Choroid plexus epithelial cell (primary cell): ENCODE measurements at places on chromosomes 7 and 10.

- DNase-seq = no peak
Measured at GRCh38 chr7:39091774-39092173, 114.1 kb downstream of the POU6F2 start.

DNA sequence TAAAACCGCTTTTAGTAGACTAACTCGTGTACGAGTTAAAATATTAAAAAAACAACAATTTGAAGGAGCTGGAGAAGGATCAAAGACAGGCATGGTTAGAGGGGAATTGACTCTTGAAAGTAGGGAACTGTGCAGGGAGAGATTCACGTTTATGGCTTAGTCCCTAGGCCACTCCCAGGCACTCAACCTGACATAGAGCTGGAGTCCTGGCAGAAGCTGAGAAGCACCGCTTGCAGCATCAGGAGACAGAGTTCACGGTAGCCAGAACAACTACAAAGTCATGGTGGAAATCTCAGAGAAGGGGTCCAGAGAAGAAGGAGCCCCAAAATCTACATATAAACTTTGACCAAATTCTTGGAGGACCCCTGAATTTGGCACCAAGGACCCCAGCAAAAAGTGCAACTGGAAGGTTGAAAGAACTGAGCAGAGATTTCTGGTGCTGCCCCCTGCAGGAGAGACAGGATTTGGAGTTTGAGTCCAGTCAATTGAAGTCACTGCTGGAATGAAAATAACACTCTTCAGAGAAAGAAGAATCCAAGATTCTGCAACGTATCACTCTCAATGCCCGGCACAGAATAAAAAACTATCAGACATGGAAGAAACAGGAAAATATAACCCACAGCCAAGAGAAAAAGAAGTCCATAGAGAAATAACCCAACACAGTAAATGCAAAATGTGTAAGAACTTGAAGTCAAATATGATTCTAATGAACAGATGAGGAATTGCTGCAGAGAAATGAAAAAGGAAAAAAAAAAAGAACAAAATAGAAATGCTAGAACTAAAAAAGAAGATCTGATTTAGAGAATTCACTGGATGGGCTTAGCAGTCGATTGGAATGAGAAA lies 493.3 kb upstream of the PODXL start:
- peak; percentile 56 for DNase-seq

DNA sequence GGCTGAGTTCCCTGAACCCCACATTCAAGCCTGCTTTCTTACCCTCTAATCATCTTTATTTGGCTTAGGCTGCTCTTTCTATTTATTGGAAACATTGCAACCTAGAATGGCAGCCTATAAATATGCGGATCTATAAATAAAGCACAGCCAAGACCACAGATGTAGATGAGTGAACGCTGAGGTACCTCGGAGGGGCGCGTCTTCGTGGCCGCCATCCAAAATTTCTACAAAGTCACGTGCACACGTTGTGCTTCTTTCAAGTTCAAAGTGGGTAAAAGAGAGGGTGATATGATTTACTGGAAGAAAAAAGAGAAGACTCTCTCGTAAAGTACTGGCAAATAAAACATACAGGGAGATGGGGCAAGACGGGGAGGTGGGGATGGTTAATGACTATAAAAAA lies 132.6 kb upstream of the RSU1 start:
- no peak for DNase-seq

DNA sequence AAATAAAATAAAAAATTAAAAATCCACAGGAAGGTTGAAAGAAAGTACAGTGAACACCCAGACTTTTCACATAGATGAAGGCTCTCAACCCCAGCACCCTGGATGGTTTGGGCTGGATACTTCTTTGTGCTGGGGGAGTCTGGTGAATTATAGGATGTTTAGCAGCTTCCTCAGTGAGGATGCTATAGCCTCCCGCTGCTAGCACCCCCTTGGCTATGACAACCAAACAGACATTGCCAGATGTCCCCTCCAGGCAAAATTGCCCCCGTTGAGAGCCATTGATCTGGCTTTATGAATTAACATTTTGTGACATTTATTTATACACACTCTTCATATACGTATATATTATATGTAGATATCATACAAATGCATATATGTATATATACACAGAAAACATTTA lies 21.6 kb downstream of the SMKR1 start:
- no peak for DNase-seq

- no peak for DNase-seq
Measured at GRCh38 chr7:82291931-82292330, 151.6 kb downstream of the CACNA2D1 start.

GRCh38 chr7:2792856-2793487 lies 51.1 kb downstream of the GNA12 start:
- DNase-seq = no peak

- DNase-seq = no peak
Measured at GRCh38 chr10:126463286-126463685, 75.0 kb upstream of the ADAM12 start.

DNA sequence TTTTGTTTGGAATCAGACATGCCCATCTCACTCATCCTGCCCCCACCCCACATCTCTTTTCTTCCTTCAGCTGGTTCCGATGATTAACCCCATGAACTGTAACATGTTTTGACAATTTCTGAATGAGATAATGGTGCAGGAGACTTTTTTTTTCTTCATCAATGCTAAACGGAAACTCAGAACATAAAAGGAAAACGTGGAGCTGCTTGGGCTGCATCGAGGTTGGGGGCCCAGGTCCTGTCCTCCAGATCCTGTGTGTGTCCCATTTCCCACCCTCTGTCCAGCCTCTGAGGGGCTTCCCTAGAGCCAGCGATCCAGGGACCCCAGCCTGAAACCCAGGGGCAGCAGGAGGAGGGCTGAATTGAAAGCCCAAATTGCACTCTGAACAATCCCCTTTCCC lies 263.8 kb upstream of the GRB10 start:
- DNase-seq = no peak

DNA sequence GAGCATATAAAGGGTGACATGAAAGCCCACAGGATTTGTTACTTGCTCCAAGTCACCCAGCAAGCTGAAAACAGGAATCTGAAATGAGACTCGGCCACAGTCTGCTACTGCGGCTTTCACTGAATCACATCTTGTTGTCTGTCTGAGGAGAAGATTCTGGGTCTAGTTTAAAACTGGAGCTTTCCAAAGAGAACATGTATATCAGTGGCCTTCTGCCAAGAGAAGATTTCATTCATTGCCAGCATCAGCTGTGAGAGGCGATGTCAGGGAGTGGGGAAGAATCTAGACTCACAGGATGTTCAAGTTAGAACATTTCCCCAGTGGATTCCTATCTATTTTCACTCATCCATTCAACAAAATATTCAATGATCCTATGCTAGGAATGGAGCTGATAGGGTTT lies 122.8 kb downstream of the GALNT17 start:
- no peak for DNase-seq

- DNase-seq = no peak
Measured at GRCh38 chr10:48231699-48232315, 42.7 kb downstream of the FRMPD2 start.

DNA sequence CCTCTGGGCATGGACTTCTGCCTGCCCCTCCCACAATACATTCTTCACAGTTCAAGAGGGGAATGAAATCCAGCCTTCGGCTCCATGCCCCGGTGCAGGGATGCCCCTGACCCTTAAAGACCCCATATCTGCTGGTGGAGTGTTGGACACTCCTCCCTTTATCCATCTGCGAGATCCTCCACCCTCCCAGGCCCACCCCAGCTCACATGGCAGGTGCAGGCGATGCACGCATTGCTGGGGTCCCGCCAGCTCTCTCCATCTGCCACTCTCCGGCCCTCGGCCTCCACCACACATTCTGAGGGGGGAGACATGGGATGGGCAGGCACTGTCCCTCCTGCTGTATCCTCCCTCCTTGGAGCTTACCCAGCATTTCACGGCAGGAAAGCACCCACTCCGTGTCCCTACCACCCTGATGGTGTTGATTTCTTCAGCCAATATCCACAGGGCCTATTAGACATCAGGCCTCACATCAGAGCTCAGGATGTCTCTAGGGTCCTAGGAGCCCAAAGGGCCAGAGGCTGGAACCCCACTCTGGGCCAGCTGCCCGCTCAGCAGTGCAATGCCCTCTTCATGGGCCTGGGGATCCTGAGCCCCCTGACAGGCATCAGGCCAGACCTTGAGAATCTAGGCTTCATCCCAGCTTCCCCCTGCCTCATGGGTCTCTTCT lies 18.3 kb downstream of the ATP6V1F start:
- DNase-seq = no peak

DNA sequence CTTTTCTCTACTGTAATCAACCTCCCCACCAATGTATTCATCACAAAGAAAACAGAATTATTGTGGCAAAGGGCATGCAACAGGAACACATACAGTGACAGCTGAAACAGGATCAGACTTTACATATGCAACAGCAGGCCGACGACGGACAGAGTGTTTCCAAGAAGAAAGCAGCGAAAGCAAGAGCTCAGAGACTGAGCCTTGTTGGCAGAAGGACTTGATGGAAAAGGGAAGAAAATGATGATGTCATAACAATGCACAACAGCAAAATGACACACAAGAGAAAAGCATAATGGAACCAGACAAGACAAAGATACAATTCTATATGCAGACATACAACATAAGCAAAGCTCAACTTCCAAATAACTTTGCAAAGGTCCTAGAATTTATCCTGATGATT lies 106.5 kb downstream of the ARHGAP12 start:
- no peak for DNase-seq

- DNase-seq = peak; percentile 82
Measured at GRCh38 chr10:114412907-114413797, 8.8 kb upstream of the AFAP1L2 start.

DNA sequence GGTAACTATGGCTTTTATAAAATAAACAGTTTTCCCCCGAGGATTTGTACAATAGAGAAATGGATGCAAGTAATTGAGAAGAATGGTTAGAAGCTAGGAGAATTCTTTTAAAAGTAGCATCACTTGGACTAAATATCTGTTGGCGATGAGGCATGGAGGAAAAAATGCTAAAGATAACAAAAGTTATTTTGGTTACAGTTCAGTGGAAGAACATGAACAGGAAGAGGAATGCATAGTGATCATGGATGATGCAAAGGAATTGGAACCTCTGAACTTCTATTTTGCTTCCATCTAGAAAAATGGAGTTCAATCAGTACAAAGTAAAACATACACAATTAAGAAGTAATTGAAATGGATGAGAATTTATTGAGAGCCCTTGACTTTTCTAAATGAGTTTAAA lies 32.9 kb downstream of the ENTPD1 start:
- peak; percentile 91 for DNase-seq

GRCh38 chr10:14036233-14036632 lies 294.5 kb downstream of the FRMD4A start:
- DNase-seq = peak; percentile 17

GRCh38 chr10:129949891-129950291 lies 14.2 kb downstream of the EBF3 start:
- peak; percentile 69 for DNase-seq

- DNase-seq = no peak
Measured at GRCh38 chr7:84149573-84149972, 45.0 kb downstream of the SEMA3A start.

DNA sequence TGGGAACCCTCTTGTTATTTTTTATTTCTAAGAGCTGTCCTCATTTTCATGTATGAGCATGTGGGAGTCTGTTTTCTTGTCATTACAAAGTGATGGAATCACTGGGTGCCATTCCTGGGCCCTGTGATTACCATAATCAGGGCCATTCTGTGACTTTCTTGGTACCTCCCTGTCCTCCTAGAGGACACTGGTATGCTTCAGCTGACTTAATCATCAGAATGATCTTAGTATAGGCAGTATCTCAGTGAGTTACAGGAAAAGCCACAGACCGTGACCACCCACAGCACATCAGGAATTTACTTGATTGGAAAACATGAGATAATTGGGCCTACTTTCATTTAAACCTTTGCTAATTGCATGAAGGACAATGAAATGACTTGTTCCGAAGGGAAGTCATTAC lies 7.2 kb downstream of the NOM1 start:
- DNase-seq = no peak

GRCh38 chr7:30888747-30889146 lies 22.9 kb upstream of the AQP1 start:
- DNase-seq = peak; percentile 82

DNA sequence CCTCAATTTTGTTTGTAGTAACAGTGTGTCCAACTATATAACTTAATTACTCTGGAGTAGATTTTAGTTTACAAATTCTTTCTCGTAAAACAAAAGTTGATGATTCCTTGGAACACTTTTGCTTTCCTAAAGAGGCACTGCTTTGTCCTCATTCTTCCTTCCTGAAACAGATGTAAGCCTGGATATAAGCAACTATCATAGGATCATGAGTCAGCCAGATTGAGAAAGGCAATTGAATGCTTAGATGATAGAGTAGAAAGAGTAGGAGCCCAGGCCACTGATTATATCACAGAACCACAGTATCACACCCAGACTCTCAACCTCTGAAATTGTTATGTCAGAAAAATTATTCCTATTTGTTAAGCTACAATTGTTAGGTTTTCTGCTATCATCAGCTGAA lies 69.9 kb downstream of the TMEM106B start:
- DNase-seq = peak; percentile 26

- DNase-seq = peak; percentile 87
Measured at GRCh38 chr7:55110993-55111361, 92.2 kb downstream of the EGFR start.

- peak; percentile 87 for DNase-seq
Measured at GRCh38 chr7:95335093-95335492, 10.8 kb upstream of the PON1 start.

- DNase-seq = no peak
Measured at GRCh38 chr10:128066870-128067382, 59.3 kb downstream of the MKI67 start.

DNA sequence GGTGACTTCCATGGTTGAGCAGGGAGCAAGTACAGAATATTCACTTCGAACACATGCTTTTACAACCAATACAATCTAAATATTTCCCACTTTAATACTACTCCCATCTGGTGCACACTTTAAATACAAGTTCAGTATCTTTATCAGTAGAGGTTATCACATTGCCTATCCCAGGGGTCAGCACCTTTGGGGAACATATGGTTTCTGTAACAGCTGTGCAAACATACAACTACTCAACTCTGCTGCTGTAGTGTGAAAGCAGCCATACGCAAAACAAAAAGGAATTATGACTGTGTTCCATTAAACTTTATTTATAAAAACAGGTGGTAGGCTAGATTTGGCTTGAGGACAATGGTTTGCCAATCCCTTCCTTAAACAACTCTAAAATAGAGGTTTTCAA lies 157.5 kb downstream of the XPNPEP1 start:
- no peak for DNase-seq

DNA sequence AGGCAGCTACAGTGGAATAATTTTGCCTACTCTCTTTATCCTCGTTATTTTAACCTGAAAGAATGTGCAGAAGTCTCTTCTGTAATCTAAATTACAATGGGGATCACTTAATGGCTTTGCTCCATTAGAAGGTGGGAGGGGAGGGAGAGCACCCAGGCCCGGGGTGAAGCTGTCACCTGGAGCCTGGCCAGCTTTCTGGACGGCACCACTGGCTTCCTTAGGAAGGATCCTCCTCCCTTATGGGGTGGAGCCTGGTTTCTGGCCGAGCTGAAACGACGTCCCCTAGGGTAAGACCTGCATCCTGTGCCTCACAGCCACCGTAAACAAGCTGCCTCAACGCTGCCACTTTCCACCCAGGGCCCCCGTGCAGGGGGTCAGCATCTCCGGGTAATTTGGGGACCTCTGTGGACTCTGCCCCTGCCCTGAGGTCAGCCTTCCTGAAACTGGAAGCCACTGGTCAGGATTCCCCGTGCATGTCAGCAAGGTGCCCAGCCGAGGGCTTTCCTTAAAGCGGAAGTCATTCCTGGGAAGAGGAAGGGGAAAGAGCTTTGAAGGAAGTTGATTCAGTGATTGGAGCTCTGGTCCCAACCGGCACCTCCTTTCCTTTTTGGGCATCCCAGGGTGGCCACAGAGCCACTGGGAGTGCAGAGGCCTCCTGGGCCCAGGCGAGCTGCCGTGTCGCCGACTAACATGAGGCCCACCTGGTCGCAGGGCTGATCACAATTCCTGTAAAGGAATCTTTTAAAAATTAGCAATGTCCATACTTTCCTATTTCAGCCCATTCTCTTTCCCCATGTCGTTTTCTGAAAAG lies 569.1 kb downstream of the DNAJB6 start:
- DNase-seq = no peak
